Upper lobe of left lung (tissue), 6 donors: ENCODE measurements at places on chromosomes 7 and 10. TPM values are rescaled to one million over a fixed set of nuclear protein-coding genes. Genes with fewer than 3 reads are reported as not detected.

Gene MYL10
- not detected for total RNA-seq

Gene CYP17A1
- 1.2 TPM for total RNA-seq

Gene MOGAT3
- not detected for total RNA-seq

Gene ARHGEF35
- 8.2 TPM for total RNA-seq

Gene LIPM
- total RNA-seq: not detected

Gene RNF32
- not detected for total RNA-seq

Gene NPFFR1
- 0.22 TPM for total RNA-seq

Gene DNAJB9
- 18.0 TPM for total RNA-seq

Gene GAD2
- not detected for total RNA-seq

Gene ANKRD2
- total RNA-seq: 0.67 TPM

Gene EBLN1
- not detected for total RNA-seq

Gene PTF1A
- not detected for total RNA-seq

Gene TMEM72
- not detected for total RNA-seq

Gene PIP
- 23.0 TPM for total RNA-seq

Gene EFCAB10
- total RNA-seq: 2.6 TPM

Gene HTR7
- 0.54 TPM for total RNA-seq

Gene ARHGEF5
- total RNA-seq: 22.0 TPM

Gene ADRB1
- 21.1 TPM for total RNA-seq

Gene PLEKHS1
- total RNA-seq: 3.9 TPM

Gene TMEM196
- total RNA-seq: not detected

Gene HTR5A
- not detected for total RNA-seq

Gene BICC1
- total RNA-seq: 3.8 TPM

Gene TMEM176A
- total RNA-seq: 12.6 TPM

Gene OR2A12
- not detected for total RNA-seq

Gene CHAT
- not detected for total RNA-seq

Gene HHEX
- 21.9 TPM for total RNA-seq

Gene KIF11
- total RNA-seq: 2.0 TPM

Gene RBP3
- total RNA-seq: not detected

Gene HMX2
- total RNA-seq: not detected

Gene CCDC71L
- total RNA-seq: 38.7 TPM

Gene IFIT1B
- not detected for total RNA-seq

Gene CCDC172
- total RNA-seq: not detected

Gene ADRA2A
- total RNA-seq: 1.9 TPM

Gene PDAP1
- 40.1 TPM for total RNA-seq

Gene GRIFIN
- not detected for total RNA-seq
